Posterior vena cava (tissue), 2 donors: ENCODE measurements at places on chromosomes 3 and 15.

GRCh38 chr3:178856804-178857203 is 214.8 kb downstream of the ZMAT3 start:
- DNase-seq: no peak

DNA sequence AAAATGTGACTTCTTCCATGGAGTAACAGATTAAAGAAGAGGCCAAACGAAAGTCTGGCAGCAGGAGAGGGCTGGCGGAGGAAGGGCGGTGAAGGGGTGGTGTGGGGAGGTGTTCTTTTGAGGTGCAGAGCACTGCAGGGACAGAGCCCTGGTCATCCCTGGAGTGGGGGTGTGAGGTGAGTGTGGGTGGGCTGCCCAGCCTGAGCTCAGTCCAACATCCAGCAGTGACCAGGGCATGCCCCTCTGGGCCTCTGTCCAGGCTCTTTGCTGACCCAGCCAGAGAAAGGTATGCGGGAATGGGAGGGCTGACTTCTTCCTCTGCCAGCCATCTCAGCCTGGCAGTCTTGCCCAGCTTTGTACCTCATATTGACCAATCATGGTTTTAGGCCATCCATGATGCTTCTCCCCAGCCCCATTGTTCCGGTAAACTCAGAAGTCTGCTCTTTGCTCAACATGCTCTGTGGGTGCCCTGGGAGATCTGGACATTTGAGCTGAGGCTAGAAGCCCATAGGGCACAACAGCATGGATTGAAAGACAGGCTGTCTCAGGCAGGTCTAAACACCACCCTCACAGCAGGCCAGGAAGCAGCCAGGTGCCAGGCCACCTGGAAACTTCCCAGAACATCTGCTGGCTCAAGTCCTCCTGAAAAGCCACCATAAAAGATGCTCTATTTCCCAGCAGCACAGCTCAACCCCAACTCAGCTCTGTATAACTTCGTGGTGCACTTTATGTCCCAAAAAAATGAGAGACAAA is 25.9 kb upstream of the CXCR6 start:
- DNase-seq: no peak

DNA sequence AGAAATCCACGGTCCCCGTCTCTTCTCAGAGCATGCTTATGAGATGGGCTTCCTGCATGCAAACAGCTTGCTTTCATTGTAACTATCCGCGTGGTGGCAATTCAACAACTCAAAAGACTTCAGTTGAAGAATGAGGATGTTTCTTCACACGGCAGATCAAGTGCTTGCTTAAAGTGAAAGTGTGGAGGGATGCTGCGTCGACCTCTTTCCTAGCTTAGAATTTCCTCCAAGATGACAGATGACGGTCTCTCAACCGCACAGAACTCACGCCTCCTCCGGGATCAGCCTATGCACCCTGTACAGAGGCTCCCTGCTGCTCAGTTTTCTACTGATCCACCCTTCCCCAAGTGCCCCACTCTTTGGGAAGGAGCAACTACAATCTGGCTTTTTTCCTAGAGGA is 47.8 kb downstream of the PCSK6 start:
- DNase-seq: no peak

DNA sequence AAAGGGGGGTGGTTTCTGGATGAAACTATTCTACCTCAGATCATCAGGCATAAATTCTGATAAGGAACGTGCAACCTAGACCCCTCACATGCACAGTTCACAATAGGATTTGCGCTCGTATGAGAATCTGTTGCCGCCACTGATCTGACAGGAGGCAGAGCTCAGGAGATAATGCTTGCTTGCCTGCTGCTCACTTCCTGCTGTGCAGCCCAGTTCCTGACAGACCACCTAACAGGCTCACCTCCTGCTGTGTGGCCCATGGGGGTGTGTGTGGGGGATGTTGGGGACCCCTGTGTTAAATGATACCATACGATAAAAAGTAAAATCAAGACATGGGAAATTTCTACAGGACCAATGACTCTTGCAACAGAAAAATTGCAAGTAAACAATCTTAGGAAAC is 24.0 kb downstream of the CP start:
- no peak for DNase-seq

DNA sequence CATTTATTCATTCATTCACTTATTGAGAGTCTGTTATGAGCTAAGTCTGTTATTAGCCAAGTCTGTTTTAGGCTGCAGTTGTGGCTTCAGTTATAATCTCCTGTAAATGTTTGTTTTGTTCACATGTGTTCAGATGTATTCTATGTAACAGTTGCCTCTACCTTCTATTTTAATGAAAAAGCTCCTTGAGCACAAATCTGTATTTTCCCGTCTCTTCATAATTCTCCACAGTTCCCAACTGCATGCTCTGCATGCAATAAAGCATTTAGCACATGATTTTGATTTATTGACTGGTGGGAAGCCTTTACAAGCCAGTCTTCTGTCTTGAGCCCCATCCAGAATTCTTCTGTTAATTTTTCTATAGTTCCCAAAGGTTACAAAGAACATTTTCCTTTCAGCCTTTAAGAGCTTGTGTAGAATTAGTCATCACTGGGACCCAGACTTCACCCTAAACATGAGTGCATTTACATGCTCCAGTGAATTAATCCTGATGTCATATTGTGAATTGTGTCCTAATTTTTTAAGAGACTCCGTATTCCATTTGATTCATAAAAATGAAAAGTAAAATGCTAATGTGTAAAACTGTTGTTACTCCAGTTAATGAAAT is 122.3 kb upstream of the NR2E3 start:
- DNase-seq: no peak

- DNase-seq: no peak
These were observed 51.2 kb downstream of the CHAC1 start for GRCh38 chr15:41004490-41004889.

DNA sequence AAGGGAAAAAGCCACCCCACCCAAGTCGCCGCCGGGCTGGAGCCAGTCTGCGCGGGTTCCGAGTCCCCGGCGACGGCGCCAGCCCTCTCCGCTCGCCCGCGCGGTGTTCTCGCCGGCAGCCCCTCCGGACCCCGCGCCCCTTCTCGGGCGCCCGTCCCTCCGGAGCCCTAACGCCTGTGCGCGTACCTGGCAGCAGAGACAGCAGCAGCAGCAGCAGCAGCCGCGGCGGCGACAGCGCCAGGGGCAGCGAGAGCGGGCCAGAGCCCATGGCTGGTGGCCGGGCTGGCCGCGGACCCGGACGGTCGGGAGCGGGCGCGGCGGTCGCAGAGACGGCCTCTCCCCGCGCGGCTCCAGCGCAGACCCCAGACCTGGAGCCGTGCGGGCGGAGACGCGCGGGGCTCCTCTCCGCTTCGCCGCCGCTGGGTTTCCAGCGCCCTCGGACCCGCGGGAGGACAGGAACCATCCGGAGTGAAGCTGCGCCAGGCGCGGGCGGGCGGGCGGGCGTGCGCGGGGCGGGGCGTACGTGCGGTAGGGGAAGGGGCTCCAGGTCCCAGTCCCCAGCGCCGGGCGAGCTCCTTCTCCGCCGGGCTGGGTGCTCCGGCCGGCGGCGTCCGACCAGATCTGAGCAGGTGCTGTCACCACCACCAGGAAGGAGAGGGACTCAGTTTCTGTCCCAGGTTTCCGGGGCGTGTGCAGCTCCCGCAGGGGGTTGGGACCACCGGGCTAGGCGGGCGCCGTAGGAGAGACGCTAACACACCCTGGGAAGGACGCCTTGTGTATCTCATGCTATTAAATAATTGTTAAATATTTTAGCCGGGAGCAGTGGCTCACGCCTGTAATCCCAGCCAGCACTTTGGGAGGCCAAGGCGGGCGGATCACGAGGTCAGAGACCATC is at the start of gene CHRNA3:
Gene CHRNA3, minus strand, starts transcription at position 470 of the 895 bp plus-strand sequence. Its CDS starts 202 bp downstream, at position 268.
- peak; percentile 47 for DNase-seq

DNA sequence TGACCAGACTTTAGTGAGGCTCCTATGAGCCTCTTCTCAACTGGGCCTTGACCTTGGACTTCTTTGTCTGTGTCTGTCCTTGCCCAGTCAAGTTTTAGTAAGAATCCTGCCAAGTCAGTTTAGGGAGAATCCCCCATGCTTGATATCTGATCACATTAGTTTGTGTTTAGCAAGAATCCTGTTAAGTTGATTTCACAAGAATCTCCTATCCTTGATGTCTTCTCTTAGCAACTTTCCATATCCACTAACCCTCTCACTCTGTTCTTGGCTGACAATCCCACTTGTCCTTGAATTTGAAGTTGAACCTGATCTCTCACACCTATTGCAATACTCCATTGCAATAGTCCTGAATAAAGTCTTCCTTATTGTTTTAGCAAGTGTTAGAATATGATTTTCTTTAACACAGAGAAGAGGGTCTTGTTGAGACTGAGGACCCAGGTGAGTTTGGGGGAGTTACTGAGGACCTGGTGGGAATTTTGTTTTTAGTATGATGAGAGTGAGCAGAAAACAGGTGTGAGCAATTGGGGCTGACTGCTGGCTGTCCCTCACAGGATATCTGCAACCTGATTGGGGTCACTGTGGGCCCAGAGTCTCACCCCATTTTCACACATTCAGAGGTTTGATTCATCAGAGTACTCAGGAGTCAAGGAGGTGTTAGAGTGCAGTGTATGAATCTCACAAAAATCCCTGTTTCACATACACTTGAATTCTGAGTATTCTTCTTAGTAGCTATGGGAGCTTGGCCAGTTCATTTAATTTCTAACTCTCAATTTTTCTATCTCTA is 39.9 kb upstream of the TNFAIP8L3 start:
- no peak for DNase-seq

- DNase-seq: no peak
These were observed 262.6 kb downstream of the MAGI1 start for GRCh38 chr3:65776081-65776480.

DNA sequence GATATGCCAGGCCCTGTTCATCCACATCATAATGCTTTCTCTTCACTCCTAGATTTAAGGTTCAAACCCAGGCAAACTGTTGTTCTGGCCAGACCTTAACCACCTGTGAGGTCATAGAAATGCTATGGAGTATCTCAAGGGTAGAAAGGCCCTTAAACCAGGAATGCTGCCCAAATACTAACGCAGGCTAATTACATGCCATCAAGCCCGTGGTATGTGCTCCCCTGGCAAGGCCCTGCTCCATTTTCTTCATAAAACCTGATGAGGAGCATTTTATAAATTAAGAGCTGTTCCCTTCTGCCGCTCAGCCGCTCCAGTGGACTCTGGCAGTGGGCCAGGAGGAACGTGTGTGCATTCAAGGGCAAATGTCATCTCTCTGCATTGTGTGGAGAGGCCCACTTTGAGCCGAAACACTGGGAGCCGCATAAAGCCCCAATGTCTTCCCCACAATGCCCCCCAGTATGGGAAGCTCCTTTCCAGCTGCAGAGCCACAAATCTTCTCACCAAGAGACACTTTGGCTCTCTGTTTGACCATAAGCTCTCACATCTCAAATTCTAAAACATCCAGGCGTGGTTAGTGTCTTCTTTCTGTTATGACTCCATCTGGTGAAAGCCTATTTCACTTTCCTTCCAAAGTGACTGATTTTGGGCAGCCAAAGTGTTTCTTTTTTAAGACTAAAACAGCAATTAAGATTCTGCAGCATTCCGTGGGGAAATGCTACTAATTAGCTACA is 210.8 kb upstream of the NR2E3 start:
- DNase-seq: no peak

GRCh38 chr3:108527817-108528216 is 17.4 kb upstream of the MYH15 start:
- no peak for DNase-seq

- no peak for DNase-seq
These were observed 692 bp upstream of the C15orf39 start for GRCh38 chr15:75200765-75201615.

GRCh38 chr3:107929088-107929487 is 161.7 kb downstream of the CD47 start:
- DNase-seq: no peak

- DNase-seq: peak; percentile 89
These were observed 28.5 kb downstream of the IL16 start for GRCh38 chr15:81225161-81225671.
